NAMALWA (cell line): ENCODE measurements at places on chromosomes 2 and 18.

DNA sequence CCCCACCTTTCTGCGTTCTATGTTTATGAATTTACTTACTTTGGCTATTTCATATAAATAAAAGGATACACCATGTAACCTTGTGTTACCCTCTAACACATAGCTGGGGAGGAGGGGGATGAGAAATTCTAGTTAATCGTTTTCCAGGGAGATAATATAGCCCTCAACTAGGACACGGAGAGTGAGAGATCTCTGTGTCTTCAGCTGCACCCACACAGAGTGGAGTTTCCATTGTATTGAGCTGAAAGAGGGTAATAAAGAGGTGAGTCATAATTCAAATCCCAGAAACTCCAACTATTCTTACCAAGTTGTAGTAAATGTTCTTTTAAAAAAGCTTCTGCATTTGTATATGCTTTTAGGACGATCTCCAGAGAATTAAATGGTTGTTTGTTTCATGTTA lies 110.1 kb upstream of the SULT1C3 start:
- DNase-seq, result no peak

GRCh38 chr2:191922736-191923651 lies 76.1 kb upstream of the CAVIN2 start:
- no peak for DNase-seq

DNA sequence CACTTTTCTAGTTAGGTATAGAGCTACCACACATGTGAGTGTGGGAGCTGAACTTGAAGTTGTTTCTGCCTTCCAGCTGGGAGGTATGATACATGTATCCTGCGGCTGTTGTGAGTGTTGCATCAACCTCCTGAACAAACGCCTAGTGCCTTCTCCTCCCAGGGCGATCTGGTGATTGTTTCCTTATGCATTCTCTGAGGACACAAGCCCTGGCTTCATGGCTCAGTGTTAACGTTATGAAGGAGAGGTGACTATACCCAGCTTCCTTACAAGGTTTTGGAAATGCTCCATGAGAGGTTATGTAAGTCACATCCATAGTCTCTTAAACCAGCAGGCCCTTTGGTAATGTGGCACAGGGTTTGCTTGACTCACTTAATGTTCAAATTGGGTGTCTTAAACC lies 64.9 kb downstream of the SPRED2 start:
- no peak for DNase-seq

- peak; percentile 97 for DNase-seq
Observed at GRCh38 chr2:127829845-127830246, 18.9 kb upstream of the WDR33 start.

- no peak for DNase-seq
Observed at GRCh38 chr2:168952424-168952823, 51.3 kb downstream of the G6PC2 start.

- no peak for DNase-seq
Observed at GRCh38 chr2:226467221-226467620, 332.4 kb downstream of the IRS1 start.

DNA sequence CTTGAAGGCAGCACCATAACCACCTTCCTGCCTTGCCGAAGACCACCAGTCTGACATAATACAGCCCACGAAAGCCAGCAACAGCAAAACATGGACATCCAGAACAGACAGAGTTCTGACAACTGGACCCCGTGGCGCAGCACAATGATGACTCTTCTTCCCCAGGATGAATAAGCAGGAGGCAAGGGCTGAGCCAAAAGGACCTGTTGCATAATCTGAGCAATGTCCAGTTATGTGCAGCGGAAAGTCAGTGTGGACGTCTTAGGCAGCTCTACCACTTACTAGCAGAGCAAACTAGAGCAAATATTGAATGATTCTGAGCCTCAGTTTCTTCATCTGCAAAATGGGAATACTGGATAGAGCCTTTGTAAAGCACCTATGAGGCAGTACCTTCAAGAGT lies 225.1 kb downstream of the ZBTB7C start:
- no peak for DNase-seq

DNA sequence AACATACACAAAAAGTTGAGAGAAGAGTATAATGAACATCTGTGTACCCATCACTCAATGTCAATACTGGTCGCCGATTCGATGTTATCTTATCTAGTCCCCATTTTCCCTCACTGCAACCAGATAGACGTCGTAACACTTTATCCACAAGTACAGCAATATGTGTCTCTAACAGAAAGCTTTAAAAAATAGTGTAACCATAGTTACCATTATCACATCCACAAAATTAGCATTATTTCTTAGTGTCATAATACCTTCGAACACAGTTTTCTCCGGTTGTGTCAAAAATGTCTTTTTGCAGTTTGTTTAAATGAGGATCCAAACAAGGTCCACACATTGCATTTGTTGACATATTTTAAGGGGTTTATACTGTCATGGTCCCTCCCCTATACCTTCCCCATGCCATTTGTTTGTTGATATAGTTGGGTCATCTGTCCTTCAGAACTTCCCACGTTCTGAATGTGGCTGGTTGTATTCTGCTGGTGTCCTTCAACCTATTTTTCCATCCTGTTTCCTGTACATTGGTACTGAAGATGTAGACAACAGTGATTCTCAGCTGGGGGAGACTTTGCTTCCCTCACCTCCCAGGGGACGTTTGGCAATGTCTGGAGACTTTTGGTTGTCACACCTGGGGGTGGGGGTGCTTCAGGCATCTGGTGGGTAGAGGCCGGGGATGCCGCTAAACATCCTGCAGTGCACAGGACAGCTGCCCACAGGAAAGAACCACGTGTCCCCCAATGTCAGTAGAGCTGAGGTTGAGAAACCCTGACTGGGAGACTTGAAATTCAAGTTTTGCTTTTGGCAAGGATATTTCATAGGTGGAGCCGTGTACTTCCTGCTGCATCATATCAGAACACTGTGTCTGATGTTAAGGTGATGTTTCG lies 72.7 kb upstream of the SPRED2 start:
- DNase-seq, result no peak

- DNase-seq, result peak; percentile 69
Observed at GRCh38 chr2:31980674-31981356, 30.0 kb downstream of the MEMO1 start.

DNA sequence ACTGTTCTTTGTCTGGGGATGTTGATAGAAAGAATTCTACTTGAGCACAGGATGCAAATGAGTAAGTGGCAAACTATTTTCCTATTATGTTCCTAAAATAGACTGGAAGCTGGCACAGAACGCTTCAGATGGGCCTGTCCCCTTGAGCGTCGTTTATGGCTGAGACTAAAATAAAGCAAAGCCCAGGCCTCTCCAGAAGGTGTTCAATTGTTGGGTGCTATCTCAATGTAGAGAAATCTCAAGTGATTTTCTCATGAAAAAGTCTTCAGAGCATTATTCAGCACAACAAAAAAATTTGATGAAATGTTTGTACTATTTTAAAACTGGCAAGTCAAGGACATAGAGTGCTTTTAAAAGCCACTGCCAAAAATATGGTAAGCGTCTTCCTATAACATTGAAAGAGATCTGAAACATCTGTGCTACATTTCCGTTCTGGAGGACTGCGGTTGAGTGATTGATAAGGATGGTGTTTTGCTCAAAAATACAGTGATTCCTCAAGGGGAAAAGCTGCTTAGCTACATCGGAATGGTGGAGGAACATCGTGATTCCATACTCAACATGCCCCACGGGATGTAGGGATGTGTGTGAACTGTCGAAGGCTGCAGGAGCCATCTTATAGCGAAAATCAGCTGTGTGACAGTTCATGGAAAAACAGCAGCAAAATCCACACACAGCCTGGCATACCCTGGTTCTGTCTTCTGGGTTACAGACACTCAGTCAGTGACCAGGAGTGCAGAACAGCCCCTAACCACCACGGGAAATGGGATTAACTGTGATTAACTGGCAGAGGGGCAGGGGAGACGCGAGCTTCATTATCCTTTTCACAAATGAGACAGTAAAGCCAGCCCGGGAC lies 10.4 kb upstream of the LRRFIP1 start:
- no peak for DNase-seq

GRCh38 chr2:205372141-205372540 lies 310.2 kb upstream of the NRP2 start:
- DNase-seq, result peak; percentile 6

GRCh38 chr2:41326851-41327250 lies 721.0 kb upstream of the PKDCC start:
- DNase-seq, result no peak

- DNase-seq, result no peak
Observed at GRCh38 chr2:196955036-196955435, 28.5 kb upstream of the PGAP1 start.

DNA sequence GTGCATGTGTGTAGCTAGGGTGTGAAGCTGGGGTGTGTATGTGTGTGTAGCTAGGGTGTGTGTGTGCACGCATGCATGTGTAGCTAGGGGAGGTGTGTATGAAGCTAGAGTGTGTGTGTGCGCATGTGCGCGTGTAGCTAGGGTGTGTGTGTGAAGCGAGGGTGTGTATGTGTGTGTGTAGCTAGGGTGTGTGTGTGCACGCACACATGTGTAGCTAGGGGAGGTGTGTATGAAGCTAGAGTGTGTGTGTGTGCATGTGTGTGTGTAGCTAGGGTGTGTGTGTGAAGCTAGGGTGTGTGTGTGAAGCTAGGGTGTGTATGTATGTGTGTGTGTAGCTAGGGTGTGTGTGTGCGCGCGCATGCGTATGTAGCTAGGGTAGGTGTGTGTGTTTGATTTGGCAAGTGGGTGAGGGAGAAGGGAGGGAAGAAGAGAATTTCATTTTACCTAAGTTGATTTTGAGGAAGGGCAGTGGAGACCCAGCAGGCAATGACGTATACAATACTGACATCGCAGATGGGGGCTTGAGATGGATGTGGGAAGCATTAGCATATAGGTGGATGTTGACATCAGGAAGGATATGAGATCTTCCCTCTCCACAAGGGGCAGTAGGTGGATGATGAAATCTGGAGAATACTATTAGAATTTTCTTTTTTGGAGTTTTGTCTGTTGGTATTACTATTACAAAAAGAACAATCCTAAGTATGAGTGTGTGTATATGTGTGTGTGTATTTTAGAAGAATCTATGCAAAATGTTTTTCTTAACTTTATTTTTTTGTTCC lies 70.7 kb downstream of the PRELID3A start:
- DNase-seq, result no peak
